ENCODE measurements at places on chromosomes 7 and 10. TPM values are rescaled to one million over a fixed set of nuclear protein-coding genes. Genes with fewer than 3 reads are reported as not detected.

DNA sequence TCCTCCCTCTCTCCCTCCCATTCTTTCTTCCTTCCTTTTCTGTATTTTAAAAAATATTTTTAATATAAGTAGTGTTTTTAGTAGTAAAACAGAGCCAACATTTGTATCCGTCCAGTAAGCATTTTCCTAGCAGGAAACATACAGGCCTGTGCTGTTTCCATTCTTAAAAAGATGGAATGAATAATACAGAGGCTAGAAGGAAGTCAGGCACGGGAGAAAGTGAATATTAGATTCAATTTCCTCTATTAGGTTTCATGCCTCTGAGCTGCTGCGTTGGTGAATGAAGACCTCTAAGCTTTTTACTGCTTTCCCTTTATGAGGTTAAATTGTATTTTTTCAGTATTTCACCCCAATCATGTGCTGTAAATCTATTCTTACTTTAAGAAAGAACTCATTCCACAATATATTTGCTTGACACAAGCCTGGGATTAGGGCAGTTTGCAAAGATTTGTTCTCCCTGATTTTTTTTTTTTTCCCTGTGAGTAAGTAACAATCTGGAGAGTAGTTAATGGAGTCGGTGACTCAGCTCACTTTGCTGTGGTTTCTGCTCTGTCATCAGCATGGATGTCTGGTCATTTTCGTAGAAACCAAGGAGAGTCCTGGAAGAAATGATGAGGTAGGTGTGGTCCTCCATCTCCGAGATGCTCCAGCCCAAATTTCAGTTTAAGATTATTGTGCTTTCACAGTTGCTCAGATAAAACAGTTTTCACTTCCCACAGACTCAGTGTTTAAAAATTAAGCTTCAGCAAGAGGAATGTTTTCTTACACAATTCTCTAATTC, 76.1 kb upstream of the PITRM1 start:
- no peak for DNase-seq

DNA sequence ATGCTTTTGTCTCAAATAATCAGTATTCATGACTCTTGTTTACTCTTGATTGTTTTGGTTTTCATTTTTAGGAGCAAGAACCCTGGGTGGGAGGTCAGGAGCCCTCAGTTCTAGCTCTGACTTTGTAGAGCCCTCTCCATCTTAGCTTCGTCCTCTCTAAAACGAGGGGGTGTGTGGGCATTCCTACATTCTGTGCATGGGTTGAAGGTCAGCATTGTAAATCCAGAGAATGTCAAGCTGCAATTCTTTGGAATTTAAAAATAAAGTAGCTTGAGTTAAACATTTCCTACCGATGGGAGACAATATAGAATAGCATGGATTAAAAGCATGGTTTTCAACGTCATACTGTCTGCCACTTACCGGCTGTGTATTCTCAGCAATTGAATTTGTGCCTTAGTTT, 128.3 kb downstream of the PRPF18 start:
- DNase-seq, result no peak

Gene UTF1
- total RNA-seq, result not detected

DNA sequence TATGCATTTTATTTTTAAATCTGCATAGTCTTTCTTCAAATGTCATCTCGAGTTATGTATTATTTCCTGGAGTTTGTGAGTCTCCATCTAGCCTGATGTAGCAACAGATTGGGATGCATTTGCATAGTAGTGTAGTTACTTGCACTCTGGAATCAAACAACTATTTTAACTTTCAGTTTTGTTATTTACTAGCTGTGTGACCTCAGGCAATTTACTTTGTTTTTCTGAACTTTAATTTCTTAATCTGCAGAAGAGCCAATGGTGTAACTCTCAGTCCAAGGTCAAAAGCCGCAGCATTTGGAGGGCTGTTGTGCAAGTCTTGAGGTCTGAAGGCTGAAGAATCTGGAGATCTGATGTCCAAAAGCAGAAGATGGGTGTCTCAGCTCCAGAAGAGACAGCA, 175.8 kb upstream of the SORCS1 start:
- DNase-seq, result no peak

- DNase-seq, result no peak
These were observed 92.9 kb downstream of the SMURF1 start for GRCh38 chr7:99050971-99051370.

Gene MPP7
- total RNA-seq, result 7.8 TPM

Gene ARHGAP12
- 57.0 TPM for total RNA-seq

Gene LAMB4
- total RNA-seq, result 0.89 TPM

Gene ANKRD61
- 0.27 TPM for total RNA-seq

GRCh38 chr7:87213811-87214210, 5.7 kb downstream of the TMEM243 start:
- DNase-seq, result no peak

DNA sequence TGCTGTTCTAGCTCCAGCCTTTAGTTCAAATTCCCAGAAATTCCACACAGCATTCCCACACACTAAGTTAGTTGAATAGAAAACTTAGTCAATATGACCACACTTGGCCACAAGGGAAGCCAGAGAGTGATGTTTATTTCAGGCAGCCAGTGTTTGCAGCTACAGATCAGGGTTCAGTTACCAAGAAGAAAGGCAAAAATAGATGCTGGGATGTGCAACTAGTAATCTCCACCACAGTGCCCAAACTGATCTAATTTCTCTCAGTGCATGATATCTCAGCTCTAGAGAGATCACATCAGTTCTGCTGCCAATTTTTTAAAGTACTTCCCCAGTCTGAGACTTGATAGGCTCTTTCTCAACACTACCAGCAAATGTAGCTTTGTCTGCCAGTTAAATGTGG, 17.6 kb downstream of the SLF2 start:
- no peak for DNase-seq

- DNase-seq, result no peak
These were observed 70.5 kb downstream of the SEMA3A start for GRCh38 chr7:84123965-84124547.

GRCh38 chr7:92834507-92835260, 1.7 kb downstream of the CDK6 start:
- DNase-seq, result peak; percentile 71

DNA sequence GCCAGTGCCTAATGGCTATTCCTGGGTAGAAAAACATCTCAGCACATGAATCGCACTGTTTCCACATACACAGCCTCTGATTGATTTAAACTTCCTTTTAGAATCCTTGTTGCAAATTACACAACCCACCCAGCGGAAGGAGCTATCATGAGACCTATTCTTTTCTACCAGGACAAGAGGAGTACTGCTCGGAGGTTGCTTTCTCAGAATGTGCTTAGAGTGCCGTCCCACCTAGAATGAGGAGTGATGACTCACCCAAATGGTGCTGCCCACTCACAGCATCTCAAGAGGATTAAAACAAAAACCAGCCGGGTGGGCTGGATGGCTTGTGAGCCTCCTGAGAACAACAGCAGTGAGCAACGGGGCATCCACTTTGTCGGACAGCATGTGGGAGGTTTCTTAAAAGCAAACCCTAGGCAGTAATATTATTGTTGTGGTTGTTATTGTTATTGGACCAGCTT, 128.9 kb downstream of the DGKI start:
- DNase-seq, result no peak

Gene CYP2C8
- 0.49 TPM for total RNA-seq

GRCh38 chr7:44145479-44145968, 4.4 kb upstream of the MYL7 start:
- peak; percentile 70 for DNase-seq

Gene SYT15B
- total RNA-seq, result 12.5 TPM

DNA sequence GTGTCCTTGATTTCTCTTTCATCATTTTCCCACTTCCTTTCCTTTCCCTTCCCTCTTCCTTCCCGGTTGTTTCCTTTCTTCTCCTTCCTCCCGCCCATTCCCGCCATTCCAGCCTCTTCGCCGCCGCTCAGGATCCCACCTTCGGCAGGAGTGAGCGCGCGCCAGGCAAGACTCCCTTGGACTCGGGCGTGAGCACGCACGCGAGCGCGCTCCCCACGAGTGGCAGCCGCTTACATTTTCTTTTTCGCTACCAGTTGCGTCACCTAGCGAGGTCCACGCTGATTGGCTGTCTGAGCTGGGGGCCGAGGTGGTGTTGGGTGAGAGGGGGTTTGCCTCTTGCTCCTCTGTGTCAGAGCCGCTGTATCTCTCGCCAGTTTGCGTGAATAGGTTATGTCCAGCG, 11.8 kb downstream of the ZAN start:
- DNase-seq, result no peak

DNA sequence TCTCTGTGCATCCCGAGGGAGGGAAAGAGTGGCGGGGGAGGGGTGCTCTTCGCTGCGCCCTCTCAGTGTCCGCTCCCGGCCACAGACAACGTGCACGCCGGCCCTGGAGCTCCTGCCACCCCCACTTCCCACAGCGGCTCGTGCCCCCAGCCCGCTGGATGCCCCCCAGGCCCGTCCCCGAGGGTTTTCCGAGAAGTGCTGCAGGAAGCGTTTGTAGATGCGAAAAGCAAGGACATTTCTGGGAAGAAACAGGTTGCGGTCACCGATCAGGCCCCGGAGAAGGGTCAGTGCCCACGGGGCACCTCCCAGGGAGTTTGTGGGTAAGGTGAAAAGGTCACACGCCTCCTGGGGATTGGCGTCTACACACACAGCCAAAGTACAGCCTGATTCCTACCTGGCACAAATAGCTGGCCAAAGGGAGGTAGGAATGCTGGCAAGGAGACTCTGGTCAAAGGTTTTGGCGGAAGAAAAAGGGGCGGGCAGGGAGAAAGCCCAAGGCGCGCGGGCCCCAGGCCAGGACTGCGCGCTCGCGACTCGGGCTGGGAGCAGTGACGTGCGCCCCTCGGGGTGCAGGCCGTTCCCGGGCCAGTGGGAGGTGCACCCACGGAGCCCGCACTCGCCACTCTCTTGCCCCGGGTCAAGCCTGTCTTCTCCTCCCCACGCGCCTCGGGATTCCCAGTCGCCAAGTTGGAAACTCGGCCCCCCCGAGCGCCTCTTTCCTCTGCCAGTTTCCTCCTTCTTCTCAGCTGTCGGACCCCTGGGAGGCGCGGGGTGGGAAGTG, 1.5 kb upstream of the NRP1 start:
- peak; percentile 80 for DNase-seq

Gene OR2A42
- 0.27 TPM for total RNA-seq

GRCh38 chr10:108566316-108567107, 1356.8 kb downstream of the XPNPEP1 start:
- no peak for DNase-seq

DNA sequence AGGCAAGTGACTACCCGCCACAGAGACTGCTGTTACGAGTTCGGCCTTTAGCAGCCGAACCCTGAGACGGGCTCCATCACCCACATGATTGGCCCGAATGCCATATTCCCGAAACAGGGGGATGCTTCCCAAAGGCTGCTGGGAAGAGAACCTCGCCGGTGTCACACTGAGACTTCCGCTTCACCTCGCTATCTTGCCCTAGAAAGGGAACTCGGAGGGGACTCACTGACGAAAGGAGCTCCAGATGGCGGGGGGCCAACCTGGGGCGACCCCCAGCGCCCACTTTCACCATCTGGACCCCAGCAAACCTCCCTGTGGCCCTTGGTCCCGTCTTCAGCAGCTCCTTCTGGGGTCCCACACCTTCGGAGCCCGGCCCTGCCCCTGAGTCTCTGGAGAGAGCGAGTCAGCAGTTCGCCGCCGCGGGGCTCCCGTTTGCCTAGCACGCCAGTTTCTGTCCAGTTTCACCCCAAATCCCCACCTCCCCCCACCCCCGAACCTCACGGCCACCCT, 529 bp downstream of the HPS1 start:
- no peak for DNase-seq

Gene RBM20
- 0.67 TPM for total RNA-seq

DNA sequence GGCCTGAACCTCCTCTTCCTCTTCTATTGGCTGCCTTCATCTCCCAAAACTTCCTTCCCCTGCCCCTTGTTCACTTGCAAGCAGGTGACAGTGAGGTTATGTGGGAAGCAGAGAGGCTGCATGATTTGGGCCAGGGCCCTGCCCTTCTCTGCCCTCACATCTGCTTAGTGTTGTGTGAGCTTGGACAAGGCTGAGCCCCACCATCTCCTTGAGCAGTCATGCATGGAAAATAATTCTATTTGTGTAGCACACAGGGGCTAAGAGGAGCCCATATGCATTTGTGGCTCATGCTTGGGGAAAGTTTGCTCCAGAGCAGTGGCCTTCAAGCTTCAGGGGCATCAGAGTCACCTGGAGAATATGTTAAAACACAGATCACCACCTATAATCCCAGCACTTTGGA, 26.8 kb upstream of the AQP1 start:
- DNase-seq, result no peak

- DNase-seq, result no peak
These were observed 113.3 kb downstream of the DOCK4 start for GRCh38 chr7:112092709-112093395.

GRCh38 chr7:128274246-128274883, 33.3 kb downstream of the LEP start:
- DNase-seq, result no peak

DNA sequence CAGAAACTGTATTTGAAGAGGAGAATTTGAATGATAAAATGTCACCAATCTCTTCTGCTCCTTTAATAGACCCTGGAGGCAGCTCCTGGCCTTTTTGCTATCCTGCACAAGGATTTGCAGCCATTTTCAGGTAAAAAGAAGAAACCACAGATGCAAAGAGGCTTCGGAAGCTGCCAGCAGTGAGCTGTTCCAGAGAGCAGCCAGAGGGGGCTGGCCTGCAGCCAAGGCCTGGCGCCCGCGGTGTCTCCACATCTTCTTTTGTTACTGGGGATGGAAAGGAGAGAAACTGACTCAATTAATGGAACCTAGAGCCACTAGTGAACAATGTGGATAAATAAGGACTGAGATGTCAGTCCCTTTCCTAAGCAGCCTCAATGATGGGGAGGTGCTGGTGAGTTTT, 23.9 kb upstream of the GPR26 start:
- DNase-seq, result no peak

- DNase-seq, result no peak
These were observed 127.9 kb downstream of the NRF1 start for GRCh38 chr7:129739427-129739826.

DNA sequence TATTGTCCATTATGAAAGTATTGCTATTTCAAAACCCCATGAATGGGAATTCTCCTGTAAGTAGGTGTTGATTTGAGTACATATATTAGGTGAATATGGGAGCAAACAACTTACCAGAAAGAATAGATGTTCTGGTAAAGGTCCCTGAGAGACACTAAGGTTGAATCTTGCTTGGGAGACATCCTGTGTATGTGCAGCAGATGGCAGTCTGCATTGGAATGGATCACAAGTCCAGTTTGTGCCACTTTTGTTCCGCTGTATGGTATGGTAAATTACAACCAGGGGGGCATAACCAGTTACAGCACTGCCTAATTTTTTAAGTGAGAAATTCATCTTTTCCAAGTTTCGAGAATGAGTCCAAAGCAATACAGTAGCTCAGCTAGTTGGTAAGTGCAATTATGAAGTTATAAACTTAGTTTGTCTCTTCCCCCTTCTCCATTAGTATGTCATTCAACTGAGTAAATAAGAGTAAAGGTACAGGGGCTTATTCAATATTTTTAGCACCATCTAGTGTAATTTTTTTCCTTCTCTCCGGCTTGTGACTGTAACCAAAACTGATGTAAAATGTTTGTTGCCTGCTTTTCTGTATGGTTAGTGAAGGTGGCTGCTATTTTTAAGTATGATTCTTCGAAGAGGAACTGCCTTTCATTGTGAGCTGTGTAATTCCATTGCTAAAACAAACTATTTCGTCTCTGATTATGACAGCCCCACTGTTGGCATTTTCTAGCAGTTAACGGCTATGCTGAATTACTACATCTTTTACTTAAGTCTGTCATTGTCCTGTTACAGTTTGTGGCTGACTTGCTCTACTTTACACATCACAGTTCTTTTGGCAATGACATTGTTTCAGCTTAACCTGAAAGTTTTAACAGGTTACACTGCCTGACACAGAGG, 2.8 kb downstream of the MCU start:
- DNase-seq, result no peak
